Keratinocyte (primary cell): ENCODE measurements at places on chromosomes 16 and 17.

GRCh38 chr17:29595107-29595942 is 2.4 kb downstream of the ANKRD13B start:
- H3K36me3 ChIP-seq, result no peaks in the 10 kb centered on the region
- no peak overlapping the region for H3K27ac ChIP-seq
- no peak for DNase-seq

DNA sequence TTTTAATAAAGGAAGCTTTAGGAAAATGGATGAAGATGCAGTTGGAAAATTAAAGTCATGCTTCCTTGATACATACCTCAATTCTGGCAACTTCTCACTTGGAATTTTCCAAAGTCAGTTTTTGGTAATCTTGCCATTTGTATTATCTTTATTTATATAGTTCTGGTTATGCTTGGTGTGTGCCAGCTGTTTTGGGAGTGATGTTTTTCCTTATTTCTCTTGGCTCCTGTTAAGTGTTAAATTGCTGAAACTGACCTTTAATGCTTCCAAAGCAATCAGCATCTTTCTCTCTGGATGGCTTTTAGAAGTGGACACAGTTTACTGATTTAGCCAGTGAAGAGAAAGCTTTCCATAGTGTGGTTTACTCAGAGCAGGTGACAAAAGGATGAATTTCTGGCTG is 70.1 kb upstream of the HAS3 start:
- no peak overlapping the region for H3K27ac ChIP-seq
- DNase-seq, result no peak
- no peaks in the 10 kb centered on the region for H3K36me3 ChIP-seq
- no peak overlapping the region for H3K4me3 ChIP-seq
- peaks cover 22% of the 10 kb centered on the region for H3K4me1 ChIP-seq

- H3K36me3 ChIP-seq, result peaks cover 40% of the 10 kb centered on the region
- no peak overlapping the region for H3K4me3 ChIP-seq
- no peaks in the 10 kb centered on the region for H3K27me3 ChIP-seq
- DNase-seq, result no peak
- H3K27ac ChIP-seq, result no peak overlapping the region
These were observed 19.2 kb downstream of the PGS1 start for GRCh38 chr17:78397681-78398101.

GRCh38 chr17:72342627-72343527 is 222.1 kb downstream of the SOX9 start:
- no peaks in the 10 kb centered on the region for H3K27me3 ChIP-seq
- no peak overlapping the region for H3K4me3 ChIP-seq
- DNase-seq, result no peak
- H3K4me1 ChIP-seq, result peaks cover 12% of the 10 kb centered on the region
- H3K36me3 ChIP-seq, result no peaks in the 10 kb centered on the region

DNA sequence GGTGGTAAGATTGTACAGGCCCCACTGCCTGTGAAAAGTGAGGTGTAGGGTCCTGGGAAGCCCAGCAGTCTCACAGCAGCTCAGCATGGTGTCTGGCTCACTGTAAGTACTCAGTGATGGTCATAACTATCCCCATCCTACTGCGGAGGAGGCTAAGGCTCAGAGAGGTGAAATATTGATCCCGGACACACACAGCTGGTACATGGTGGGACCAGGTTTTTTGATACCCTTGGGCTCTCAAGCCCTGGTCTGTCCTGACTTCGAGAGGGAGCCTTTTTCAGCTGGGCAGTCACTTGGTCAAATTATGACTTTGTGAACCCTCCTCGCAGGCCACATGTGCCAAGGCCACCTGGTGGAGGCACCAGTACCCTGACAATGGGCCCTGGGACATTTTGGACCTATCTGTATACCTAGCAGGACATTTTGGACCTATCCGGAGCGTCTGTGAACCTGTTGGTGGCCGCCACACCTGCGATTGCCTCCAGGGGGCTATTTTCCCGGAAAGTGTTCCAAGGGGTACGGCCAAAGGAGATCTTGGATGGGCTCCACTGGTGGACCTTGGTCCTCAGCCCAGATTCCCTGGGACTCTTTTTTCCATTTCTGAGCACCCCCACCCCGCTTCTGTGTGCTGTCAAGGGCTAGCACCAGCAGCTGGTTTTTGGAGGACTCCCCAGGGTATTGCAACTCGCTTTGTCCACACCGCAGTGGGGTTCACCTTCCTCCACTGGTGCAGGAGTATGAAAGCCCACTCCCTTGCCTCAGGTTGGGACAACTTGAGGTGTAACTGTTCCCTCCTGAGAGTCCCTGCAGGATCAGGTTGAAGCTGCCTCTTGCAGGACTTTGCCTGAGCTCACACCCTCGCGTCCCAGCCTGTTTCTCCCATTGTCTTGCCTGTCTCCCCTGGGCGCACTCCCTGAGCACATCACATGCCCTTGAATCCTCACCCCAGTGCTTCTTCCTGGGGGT is 83.6 kb upstream of the NKD1 start:
- no peak for DNase-seq
- H3K4me3 ChIP-seq, result no peak overlapping the region
- H3K27me3 ChIP-seq, result peaks cover 14% of the 10 kb centered on the region
- no peaks in the 10 kb centered on the region for H3K36me3 ChIP-seq
- H3K4me1 ChIP-seq, result no peaks in the 10 kb centered on the region

DNA sequence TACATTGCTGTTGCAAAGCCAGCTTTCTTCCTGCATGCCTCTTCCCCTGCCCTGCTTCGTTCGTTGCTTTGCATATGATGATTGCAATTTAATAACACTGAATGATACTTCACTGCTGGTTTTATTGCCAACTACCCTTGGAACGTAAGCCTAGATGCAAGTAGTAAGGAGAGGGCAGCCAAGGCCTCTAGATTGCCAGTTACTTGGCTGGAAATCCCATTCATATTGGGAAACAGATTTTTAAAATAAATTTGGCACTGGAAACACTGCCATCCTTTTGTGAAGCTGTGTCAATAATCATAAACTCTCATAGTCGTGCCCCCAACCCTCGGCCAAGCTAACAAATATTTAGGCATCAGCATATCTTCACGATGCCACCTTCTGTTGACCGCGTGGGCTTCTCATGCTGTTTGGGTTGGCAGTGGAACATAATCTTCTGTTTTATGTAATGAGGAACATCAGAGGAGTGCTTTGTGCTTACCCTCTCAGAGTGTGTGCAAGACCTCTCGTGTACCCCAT is 86.5 kb downstream of the MAP2K6 start:
- H3K4me3 ChIP-seq, result no peak overlapping the region
- no peaks in the 10 kb centered on the region for H3K27me3 ChIP-seq
- no peak for DNase-seq
- no peaks in the 10 kb centered on the region for H3K36me3 ChIP-seq

DNA sequence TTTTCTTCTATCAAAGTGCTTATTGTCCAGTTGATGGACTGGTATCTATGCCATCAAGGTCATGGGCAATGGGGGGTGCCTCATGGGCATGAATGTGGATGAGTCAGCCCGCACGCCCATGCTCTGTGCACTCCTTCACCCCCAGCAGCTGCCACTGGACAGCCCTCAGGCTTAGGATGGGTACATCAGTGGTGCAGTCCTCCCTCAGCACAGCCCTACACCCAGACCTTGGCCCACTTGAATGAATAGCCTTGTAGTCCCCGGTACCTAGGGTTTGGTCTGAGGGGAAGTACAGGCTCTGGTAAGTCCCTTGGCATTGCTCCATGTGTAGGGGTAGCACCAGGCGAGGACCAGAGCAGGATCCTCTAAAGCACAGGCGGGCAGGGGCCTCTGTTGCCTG is 10.4 kb upstream of the GNA13 start:
- no peaks in the 10 kb centered on the region for H3K27me3 ChIP-seq
- no peak overlapping the region for H3K4me3 ChIP-seq
- H3K4me1 ChIP-seq, result peaks cover 37% of the 10 kb centered on the region
- H3K36me3 ChIP-seq, result no peaks in the 10 kb centered on the region

- peaks cover 26% of the 10 kb centered on the region for H3K36me3 ChIP-seq
- no peaks in the 10 kb centered on the region for H3K27me3 ChIP-seq
- no peak for DNase-seq
- H3K4me3 ChIP-seq, result no peak overlapping the region
- no peak overlapping the region for H3K27ac ChIP-seq
These were observed 11.6 kb upstream of the ROGDI start for GRCh38 chr16:4814046-4814445.

GRCh38 chr17:55898195-55898594 is 147.3 kb downstream of the PCTP start:
- no peaks in the 10 kb centered on the region for H3K4me1 ChIP-seq
- H3K4me3 ChIP-seq, result no peak overlapping the region
- no peaks in the 10 kb centered on the region for H3K27me3 ChIP-seq
- H3K36me3 ChIP-seq, result no peaks in the 10 kb centered on the region
- no peak for DNase-seq

- no peak overlapping the region for H3K4me3 ChIP-seq
- no peak overlapping the region for H3K27ac ChIP-seq
- no peak for DNase-seq
- H3K36me3 ChIP-seq, result no peaks in the 10 kb centered on the region
- H3K4me1 ChIP-seq, result no peaks in the 10 kb centered on the region
These were observed 134.7 kb downstream of the PMP22 start for GRCh38 chr17:15130426-15130825.

GRCh38 chr17:6843241-6843880 is 11.8 kb upstream of the TEKT1 start:
- H3K27ac ChIP-seq, result no peak overlapping the region
- peaks cover 5% of the 10 kb centered on the region for H3K27me3 ChIP-seq
- H3K4me1 ChIP-seq, result no peaks in the 10 kb centered on the region

- no peaks in the 10 kb centered on the region for H3K4me1 ChIP-seq
- H3K4me3 ChIP-seq, result no peak overlapping the region
- no peaks in the 10 kb centered on the region for H3K36me3 ChIP-seq
- H3K27me3 ChIP-seq, result no peaks in the 10 kb centered on the region
- DNase-seq, result peak; percentile 23
These were observed 28.1 kb upstream of the NOL11 start for GRCh38 chr17:67689534-67690177.

GRCh38 chr16:67397812-67398545 is 4.7 kb upstream of the TPPP3 start:
- H3K27ac ChIP-seq, result no peak overlapping the region
- DNase-seq, result no peak
- peaks cover 10% of the 10 kb centered on the region for H3K27me3 ChIP-seq
- H3K4me3 ChIP-seq, result no peak overlapping the region

DNA sequence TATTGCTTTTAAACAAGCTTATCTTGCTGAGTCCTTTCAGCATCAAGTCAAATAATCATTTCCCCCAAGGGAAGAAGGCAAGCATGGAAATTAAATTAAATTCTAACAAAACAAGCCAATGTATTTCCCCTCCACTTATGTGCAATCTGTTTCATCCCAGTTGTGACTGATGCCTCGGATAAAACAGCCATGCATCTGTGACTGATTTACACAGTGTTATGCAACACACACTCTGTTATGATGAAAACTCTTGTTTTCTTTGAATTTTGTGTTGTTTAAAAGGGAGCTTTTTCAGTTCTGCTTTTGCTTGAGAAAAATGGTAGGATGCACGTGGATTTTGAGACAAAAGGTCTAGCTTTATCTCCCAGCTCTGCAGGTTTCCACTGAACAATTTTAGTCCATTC is 32.6 kb downstream of the TMEM100 start:
- H3K27me3 ChIP-seq, result no peaks in the 10 kb centered on the region
- no peak for DNase-seq
- H3K4me1 ChIP-seq, result no peaks in the 10 kb centered on the region
- no peaks in the 10 kb centered on the region for H3K36me3 ChIP-seq
- H3K4me3 ChIP-seq, result no peak overlapping the region

- H3K4me3 ChIP-seq, result no peak overlapping the region
- H3K27me3 ChIP-seq, result no peaks in the 10 kb centered on the region
- H3K27ac ChIP-seq, result no peak overlapping the region
- peaks cover 11% of the 10 kb centered on the region for H3K4me1 ChIP-seq
- DNase-seq, result no peak
These were observed 8.1 kb upstream of the DNASE1 start for GRCh38 chr16:3646348-3646920.

DNA sequence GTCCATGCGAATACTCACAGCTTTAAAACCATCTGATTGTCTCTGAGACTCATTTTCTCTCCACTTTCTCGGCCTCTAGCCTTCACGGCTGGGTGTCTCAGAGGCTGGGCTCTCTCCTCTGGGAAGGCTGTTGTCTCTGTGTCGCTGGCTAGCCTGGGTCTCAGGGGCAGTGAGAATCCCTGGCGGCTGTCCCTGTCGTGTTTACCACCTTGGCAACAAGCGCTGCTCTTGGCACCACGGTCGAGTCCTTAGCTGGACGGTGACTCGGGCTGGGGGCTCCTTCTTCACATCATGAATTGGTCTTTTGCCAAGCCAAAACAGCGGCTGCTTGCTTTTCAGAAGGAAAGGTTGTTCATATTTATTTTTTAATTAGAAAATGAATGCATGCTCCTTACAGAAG is 81.1 kb downstream of the MSI2 start:
- H3K27ac ChIP-seq, result no peak overlapping the region
- H3K4me1 ChIP-seq, result no peaks in the 10 kb centered on the region
- no peak for DNase-seq
- no peaks in the 10 kb centered on the region for H3K36me3 ChIP-seq
- H3K4me3 ChIP-seq, result no peak overlapping the region
- H3K27me3 ChIP-seq, result no peaks in the 10 kb centered on the region

DNA sequence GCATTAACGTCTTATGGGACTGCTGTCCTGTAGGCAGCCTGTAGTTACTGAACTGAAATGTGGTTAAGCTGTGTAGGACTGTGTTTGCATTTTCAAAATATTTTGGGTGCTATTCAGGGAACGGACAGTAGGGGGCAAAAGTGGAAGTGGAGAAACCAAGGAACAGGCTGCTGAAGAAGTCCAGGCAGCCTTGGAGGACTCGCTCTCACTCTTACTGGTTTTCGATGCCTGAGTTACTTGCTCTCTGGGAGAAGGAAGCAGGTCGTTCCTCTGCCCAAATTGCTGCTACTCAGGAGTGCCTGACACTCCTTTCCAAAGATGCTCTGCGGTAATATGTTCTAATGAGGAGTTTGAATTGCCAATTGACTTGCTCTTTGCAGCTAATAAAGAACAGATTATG is 64.5 kb upstream of the RBFOX1 start:
- H3K4me3 ChIP-seq, result no peak overlapping the region
- H3K27me3 ChIP-seq, result no peaks in the 10 kb centered on the region
- no peaks in the 10 kb centered on the region for H3K4me1 ChIP-seq
- no peaks in the 10 kb centered on the region for H3K36me3 ChIP-seq

DNA sequence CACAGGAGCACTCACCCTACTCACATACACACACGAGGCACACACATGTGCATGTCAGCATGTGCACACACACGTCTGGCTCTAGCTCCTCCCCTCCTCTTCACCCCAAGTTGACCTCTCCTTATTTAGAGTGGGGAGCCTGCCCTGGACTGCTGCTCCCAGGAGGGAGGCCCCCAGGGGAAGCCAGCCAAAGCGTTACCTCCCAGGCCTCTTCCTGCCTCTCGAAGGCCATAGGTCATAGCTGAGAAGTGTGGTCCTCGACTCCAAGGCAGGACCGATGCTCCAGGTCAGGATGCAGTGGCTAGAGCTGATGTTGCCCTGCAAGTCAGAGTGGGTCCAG is 18.8 kb downstream of the POLR3K start:
- peaks cover 3% of the 10 kb centered on the region for H3K4me1 ChIP-seq
- H3K36me3 ChIP-seq, result peaks cover 5% of the 10 kb centered on the region
- DNase-seq, result no peak
- H3K27ac ChIP-seq, result no peak overlapping the region
- no peak overlapping the region for H3K4me3 ChIP-seq
- no peaks in the 10 kb centered on the region for H3K27me3 ChIP-seq
